Thymus (tissue), 14 donors: ENCODE measurements at places on chromosomes 5 and 9.

GRCh38 chr9:113542741-113543140 lies 79.2 kb downstream of the RGS3 start:
- no peak for DNase-seq

DNA sequence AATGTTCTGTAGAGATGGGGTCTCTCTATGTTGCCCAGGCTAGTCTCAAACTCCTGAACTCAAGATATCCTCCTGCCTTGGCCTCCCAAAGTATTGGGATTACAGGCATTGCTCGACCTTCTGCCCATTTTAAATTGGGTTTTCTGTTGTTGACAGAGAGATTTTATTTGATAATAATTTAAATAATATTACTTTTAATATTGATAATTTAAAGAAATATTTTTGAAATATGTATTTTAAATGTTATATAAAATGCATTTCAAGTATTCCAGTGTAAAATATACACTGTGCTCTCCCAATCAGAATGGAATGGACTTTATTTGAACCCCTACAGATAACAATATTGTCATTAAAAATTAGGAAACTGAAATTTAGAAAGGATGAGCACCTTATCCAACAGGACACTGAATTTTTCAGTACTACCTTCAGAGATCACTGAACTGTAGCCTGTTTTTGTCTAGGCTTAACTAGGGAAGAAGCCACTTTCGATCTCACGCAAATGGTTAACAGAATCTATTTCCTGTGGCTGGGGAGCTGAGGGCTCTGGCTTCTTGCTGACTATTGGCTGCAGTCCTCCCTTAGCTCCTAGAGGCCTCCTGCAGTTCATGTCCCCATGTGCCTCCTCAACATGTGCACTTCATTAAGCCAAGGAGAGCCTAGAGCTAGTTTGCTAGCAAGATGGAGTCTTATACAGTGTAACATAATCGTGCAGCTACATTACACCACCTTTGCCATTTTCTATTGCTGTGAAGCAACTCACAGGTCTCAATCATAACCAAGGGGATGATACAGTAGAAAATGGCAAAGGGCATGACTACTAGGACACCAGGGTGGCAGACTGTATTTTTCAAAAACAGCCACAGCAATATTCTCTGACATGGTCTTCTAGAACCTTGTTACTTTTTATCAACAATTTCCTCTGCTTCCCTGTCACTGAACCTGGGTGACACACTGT lies 150.0 kb downstream of the CDC42SE2 start:
- no peak for DNase-seq

DNA sequence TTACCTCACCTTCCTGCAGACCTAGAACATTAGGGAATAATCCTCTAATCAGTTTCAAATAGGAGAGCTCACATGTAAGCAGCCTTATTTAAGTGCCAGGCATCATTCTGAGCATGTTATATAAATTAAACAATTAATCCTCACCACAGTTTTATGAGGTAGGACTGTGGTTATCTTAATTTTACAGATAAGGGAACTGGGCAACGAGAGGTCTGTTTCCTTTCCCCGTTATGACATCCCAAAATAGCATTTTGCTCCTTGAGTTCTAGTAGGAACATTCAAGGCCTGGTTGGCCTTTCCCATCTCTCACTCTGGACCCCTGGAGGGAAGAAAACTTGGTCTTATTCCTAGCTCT lies 19.1 kb upstream of the IFNB1 start:
- DNase-seq: no peak

DNA sequence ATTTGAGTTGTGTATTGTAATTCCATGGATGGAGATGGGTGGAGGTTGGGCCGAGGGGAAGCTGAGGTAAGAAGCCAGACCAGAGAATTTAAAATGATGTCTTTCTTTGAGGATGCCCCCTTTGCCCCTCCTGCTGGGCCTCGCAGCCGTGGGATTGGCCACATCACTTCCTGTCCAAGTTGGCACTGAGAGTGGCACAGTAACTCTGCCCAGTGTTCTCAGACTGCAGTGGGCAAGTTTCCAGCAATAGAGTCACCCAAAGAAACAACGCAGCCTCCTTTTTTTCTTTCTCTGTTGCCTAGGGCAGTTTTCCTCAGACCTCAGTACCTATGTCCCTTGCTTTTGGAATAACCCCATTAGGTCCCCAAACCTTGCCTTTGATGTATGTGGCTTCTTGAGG lies 306.6 kb upstream of the DMRT1 start:
- DNase-seq: no peak

- DNase-seq: no peak
Observed at GRCh38 chr5:24703934-24704333, 59.2 kb upstream of the CDH10 start.

DNA sequence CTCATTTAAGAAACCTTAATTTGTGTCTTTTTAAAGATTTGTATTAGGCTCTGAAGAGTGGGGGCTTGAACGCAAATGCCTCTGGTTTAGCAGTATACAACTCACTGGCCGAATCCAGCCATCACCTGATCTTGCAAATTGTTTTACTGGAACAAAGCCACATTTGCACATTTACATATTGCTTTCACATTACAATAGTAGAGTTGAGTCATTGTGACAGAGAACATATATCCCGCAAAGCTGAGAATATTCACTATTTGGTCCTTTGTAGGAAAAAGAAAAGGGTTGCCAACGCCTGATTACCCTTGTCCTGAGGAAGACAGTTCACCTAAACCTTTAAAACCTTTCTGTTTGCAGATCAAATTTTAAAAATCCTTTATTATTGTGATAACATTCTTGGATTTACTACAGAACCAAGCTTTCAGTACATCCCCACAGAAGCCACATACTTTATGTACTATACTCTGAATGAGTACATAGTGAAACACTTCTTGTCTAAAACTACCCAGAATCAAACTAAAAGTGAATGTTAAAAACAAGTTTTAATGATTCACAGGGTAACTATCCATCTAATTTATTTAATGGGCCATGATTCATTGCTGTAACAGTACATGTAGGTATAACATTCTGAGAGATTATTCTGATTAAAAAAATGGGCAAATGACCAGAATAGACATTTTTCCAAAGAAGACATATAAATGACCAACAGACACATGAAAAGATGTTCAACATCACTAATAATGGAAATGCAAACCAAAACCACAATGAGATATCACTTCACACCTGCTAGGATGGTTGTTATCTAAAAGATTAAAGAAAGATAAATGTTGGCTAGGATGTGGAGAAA lies 161.0 kb downstream of the SLC25A46 start:
- no peak for DNase-seq

GRCh38 chr5:132049093-132049492 lies 11.4 kb upstream of the IL3 start:
- no peak for DNase-seq

DNA sequence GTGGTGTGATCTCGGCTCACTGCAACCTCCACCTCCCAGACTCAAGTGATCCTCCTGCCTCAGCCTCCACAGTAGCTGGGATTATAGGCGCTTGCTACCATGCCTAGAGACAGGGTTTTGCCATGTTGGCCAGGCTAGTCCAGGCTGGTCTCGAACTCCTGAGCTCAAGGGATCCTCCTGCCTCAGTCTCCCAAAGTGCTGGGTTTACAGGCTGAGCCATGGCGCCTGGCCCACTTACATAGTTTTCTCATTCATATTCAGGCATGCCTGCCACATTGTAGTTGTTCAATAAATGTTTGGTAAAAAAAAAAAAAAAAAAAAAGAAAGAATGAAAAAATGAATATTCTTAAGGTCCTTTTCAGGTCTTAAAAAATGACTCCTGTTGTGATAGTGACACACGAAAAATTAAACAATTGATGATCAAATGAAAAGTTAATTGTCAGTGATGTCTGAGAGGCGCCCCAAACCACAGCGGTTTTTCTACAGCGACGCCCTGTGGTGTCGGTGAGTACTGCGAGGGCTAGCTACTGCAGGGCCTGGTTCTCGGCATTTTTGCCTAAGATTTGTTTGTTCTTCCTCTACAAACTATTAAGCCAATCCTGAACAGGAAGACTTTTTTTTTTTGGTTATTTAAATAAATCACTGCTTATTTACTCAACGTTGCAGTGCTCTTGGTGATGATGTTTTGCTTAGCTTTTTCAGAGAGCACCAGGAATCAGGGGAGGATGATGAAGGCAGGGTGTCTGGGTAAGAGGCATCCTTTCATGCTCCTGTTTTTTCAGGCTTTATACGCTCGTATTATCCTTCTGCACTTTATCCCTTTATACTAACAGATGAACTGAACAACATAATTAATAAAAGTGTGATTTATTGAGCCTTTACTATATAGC lies 67.0 kb upstream of the DPYSL3 start:
- peak; percentile 17 for DNase-seq

GRCh38 chr9:68446836-68447235 lies 90.4 kb downstream of the PGM5 start:
- no peak for DNase-seq

GRCh38 chr5:122880749-122881148 lies 35.3 kb downstream of the SNX24 start:
- no peak for DNase-seq

- DNase-seq: no peak
Observed at GRCh38 chr9:9846557-9846956, 766.2 kb downstream of the PTPRD start.
